BJ (cell line): ENCODE measurements at places on chromosomes 11 and 22.

DNA sequence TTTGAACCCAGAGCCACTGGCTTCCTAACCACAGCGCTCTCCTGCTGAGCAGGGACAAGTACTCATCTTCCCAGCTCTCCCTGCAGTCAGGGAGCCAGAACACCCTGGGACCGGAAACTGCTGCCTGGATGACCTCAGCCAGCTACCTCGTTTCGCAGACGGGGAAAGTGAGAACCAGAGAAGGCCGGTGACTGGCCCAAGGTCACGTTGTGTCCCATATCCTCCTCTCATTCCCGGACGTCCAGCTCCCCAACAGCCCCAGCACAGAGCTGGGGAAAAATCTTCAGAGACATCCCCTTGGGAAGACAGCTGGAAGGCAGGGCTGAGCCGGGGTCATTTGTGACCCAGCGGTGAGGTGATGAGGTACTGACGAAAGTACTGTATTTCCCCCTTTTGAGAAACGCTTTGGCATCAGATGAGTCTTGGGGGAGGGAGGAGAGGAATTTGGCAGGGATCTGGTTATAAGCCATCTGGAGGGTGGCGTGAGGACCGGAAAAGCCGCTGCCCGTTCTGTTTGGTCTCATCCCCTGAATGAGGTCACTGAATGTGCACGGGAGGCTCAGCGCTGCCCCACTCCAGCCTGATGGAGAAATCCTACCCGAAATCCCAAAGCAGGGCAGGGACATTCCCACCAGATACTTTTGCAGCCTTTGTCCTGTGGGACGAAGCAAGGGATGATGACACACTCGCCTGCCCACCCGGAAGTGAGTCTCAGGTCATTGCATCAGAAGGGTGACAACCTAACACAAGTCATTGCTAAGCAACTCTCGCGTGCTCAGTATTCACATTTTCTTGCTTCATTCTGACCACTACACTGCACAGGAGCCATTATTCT, 41.1 kb downstream of the LIF start:
- peak; percentile 94 for DNase-seq

DNA sequence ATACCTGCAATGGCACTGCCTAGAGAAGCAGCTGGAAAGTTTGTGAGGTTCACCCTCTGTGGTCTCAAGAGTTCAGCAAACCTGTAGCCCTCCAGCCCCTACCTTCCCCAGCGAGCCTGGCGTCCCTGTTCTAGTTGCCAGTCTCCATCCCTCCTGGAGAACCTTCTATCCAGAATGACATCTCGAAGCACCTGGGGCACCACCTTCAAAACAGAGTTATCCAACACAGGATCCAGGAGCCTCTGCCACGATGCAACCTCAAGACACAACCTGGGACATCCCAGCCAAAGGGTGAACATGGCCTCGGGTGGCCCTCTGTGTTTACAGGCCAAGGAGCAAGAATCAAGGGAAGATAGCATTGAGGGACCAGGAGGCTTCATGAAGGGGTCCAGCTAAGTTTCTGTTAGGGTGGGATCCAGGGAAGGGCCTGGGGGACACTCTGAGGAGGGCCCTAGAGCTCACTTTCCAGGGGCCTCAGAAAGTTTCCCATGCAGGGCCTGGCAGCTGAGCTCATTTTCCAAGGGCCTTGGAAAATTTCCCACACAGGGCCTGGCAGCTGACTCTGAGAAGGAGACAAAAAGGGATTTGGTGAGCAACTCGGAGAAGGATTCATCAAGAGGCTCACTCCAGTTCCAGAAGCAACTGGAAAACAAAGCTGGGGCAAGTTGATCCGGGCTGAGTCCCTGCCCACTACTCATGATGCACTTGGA, 36.9 kb upstream of the SYT13 start:
- no peak for DNase-seq

- DNase-seq = peak; percentile 51
These were observed at the start of gene FJX1 for GRCh38 chr11:35617687-35618496. TSS of gene FJX1 (plus strand) at chr11:35618460. CDS start at chr11:35618637, 177 bp downstream.

DNA sequence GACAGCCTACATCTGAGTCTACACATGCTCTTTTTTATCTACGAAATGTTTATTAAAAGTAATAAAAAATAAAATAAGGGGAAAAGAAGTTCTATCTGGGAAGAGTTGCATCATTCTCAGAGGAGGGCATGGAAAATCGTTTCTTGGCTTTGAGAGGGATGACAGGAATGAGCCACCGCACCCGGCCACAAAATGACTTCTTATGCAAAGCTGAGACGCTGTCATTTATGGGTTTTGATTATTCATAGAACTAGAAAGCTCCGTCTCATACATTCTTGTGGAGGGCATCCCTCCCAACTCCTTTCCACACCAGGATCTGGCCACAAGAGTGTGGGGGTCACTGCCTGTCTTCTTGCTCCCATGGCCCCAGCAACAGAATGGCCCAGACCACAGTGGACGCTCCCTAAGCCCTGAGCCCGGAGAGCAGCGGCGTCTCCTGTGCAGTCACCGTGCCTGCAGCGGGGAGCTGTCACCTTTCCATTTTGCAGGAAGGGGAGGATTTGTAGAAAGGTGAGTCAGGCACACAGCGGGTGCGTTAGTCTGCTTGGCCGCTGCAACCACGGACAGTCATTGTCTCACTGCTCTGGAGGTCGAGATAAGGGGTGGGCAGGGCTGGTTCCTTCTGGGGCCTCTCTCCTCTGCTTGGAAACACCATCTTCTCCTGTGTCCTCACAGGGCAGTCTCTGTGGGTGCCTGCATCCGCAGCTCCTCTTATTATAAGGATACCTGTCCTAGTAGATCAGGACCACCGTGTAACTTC, 1388.7 kb downstream of the BRD1 start:
- no peak for DNase-seq

DNA sequence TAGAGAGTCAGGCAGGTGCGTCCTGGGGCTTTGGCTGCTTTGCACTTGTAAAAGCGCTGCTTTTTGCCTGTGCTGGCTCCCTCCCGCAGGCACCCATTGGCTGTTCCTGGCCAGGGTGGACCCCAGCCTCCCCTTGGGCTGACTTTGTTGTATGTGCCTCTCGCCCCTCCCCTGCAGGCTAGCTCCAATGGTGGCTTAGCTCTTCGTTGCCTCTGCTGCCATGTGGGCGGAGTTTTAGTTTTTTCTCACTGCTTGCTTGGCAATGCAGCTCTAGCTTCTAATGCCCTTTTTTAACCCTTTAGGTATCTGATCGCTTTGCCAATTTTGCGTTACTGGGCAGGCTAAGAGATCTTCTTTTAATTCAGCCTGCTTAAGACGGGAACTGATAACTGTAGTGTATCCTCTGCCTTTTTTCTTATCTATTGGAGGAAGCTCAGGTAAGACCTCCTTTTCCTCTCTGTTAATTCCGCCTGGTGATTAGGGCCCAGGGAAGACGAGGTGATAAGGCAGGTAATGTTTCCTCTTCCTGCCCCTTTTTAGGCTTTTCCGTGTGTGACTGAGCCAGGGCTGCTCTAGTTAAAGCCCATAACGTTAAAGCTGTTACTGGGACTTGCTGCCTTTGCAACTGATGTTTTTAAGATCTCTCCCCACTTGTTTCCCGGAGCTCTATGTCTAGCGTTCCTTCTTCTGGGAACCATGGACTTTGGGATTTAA, 11.7 kb upstream of the GLYATL1 start:
- no peak for DNase-seq

- no peak for DNase-seq
These were observed 3.6 kb downstream of the TNNI2 start for GRCh38 chr11:1842149-1843097.

DNA sequence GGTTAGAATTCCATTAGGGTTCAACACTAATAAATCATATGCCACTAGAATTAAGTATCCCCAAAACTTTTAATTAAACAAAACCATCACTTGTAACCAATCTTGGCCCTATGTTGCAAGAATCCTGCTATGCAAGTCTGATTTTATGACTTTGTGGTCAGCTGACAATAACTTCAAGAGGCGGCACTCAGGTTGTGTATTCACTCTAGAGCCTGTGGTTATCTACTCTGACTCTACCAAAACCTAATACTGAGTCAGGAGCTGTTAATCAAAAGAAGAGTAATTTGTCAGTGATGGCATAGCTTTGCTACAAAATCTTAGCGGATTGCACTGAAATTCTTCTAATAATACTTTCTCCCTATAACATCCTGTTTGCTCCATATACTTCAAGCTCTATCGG, 253.7 kb downstream of the AASDHPPT start:
- no peak for DNase-seq

GRCh38 chr11:112631333-112631732, 329.9 kb upstream of the NCAM1 start:
- DNase-seq = no peak

DNA sequence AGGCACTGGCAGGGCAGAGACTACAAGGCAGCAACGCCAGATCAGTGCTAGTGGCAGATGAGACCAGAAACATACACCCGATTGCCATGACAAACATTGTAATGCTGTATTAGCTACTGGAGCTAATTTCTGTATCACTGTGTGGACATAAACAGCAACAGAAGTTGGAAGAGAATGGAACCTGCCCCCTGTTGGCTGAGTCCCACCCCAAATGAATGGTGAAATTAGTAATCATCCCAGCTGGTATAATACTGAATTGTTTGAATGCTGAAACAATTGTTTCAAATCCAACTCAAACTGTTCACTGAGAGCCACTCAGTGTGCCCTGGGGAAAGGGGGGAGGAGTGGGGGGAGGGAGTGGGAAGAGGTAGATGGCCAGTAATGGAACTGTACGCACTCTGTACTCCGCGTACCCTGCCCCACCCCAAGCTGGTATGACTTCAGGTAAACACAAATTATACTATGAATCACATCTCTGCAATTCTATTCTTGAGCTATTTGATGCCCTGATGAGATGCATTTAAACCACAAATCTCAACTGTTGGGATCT, 11.2 kb upstream of the BIRC3 start:
- no peak for DNase-seq
